Activated naive CD4-positive, alpha-beta T cell treated with anti-CD3 and anti-CD28 coated beads for 36 hours (primary cell): ENCODE measurements at places on chromosomes 2 and 18.

DNA sequence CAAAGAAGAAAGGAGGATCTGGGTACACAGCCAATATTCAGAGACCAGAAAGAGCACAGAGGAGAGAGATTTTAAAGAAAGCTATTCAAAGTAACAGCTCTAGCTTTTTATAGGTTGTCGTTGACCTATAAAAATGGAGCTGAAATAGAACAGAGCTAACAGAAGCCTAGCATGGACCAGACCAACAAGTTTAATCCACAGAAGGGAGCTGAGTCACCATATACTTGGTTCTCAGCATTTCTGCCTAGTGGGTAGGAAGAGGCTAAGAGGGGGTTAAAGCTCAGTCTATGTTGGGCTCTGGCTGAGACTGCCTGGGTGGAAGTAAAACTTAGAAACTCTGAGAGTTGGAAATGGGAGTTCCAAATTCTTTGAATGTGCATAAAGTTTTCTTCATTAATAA is 678.0 kb upstream of the CDH2 start:
- H3K27ac ChIP-seq, result no peak overlapping the region
- no peak overlapping the region for H3K4me3 ChIP-seq
- H3K27me3 ChIP-seq, result no peaks in the 10 kb centered on the region
- DNase-seq, result no peak
- no peaks in the 10 kb centered on the region for H3K4me1 ChIP-seq

GRCh38 chr2:97788986-97789644 is 75.7 kb downstream of the ZAP70 start:
- no peak overlapping the region for H3K27ac ChIP-seq
- no peaks in the 10 kb centered on the region for H3K27me3 ChIP-seq
- H3K4me1 ChIP-seq, result peaks cover 2% of the 10 kb centered on the region

DNA sequence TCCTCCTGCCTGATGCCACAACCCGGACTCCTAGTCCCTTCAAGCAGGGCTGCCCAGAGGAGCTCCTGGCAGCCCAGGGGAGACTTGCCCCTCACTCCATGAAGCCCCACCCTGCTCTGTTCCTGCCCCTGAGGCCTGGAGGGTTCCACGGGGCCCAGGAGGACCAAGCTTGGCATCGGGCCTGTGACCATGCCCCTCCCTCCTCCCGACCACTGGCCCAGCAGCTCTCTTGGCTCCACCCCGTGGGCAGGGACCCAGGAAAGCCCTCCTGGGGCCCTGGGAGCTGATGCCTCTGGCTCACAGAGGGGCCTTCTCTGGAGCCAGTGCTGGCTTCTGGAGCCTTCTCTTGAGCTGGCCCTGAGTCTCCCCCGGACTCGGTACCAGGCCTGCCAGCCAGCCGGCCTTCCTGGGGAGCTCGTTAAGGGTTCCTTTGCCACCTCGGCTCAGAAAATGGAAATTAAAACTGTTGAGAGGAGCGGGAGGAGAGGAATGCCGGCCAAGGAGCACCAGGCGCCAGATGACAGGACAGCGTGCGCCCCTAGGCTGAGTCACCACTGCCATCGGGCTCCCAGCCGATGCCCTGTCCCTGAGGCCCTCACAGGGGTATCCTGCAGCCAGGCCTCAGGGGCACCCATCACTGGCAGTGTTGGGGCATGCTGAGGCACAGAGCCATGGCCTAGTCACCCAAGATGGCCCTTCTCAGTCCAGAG is 40.6 kb upstream of the SNED1 start:
- no peak overlapping the region for H3K27ac ChIP-seq
- DNase-seq, result peak; percentile 2

- DNase-seq, result no peak
- peaks cover 29% of the 10 kb centered on the region for H3K4me1 ChIP-seq
- H3K27me3 ChIP-seq, result no peaks in the 10 kb centered on the region
- no peak overlapping the region for H3K27ac ChIP-seq
These were observed 75.8 kb upstream of the WIPF1 start for GRCh38 chr2:174673440-174673839.

GRCh38 chr18:6731222-6731596 is 1.7 kb downstream of the ARHGAP28 start:
- H3K36me3 ChIP-seq, result no peaks in the 10 kb centered on the region
- peaks cover 8% of the 10 kb centered on the region for H3K4me1 ChIP-seq
- H3K4me3 ChIP-seq, result no peak overlapping the region
- H3K27ac ChIP-seq, result no peak overlapping the region
- no peak for DNase-seq
- peaks cover 24% of the 10 kb centered on the region for H3K27me3 ChIP-seq

- H3K27ac ChIP-seq, result no peak overlapping the region
- no peaks in the 10 kb centered on the region for H3K4me1 ChIP-seq
- no peak for DNase-seq
These were observed 674.3 kb downstream of the IRS1 start for GRCh38 chr2:226125176-226125883.
